ENCODE measurements at places on chromosomes 13 and 19.

DNA sequence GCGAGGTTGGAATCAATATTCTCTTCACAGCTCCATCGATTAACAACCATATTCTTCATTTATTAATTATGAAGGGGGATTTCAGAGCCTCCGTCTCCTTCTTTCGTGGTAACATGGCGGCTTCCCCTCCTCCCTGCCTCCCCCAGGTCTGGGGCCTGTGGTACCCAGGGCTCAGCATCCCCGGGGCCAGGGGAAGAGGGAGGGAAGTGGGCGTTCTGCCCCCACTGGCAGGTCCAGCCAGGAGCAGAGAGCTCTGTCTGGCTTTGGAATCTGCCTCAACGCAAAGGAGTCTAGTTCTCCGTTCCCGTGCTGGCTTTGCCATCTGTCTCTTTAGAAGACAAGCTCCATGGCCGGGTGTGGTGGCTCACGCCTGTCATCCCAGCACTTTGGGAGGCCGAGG is 37.8 kb upstream of the ONECUT3 start:
- no peak for DNase-seq

DNA sequence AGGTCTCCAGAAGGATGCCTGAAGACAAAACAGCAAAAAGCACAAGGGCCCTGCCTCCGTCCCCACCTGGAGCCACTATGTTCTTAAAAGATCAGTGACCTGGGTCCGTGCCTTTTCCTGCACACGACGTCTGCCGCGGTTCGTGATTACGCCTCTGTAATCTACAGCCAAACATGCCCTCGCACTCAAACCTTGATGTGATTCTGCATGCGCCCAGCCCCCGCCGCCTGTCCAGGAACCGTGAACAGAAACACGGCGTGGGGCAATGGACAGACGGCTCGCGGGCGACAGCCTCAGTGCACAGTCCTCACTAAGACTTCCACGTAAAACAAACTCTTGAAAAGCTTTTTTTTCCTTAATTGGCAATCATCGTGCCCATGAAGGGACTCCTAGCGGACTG is 15.5 kb downstream of the C13orf46 start:
- no peak for DNase-seq

DNA sequence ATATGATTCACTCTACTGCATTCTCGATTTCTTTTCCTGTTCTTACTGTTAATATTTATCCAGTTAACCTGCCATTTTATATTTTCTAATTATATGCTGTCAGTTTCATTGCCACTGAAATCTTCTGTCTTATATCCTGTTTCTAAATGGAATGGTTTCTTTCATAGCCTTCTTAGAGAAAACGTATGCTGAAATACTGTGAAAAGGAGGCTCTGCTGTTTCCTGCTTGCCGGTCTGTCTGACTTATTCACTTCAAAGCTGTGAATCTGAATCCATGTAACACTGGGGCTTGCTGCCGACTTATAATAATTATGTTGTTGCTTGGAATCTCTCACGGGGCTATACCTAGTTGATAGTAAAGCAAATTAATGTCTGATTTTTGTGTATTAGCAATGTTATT is 80.0 kb downstream of the GPR12 start:
- DNase-seq: no peak

GRCh38 chr19:35703343-35703742 is 1.0 kb upstream of the ZBTB32 start:
- DNase-seq: no peak

DNA sequence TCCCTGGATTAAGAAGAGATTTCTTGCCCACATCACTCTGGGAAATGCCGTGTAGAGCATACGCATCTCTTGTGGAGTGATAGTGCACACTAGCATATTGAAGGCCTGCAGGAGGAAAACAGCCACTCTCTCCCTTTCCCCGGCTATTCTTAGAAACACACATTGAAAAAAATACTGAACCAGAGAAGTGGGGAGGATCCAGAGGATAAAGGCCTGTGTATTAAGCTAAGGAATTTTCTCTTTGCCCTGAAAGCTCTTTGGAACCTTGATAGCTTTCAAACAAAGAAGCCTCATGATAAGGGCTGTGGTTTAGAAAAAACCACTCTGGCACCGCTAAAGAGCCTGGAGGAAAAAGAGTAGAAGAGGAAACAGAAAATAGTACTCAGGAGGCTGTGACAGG is 386.1 kb upstream of the NBEA start:
- DNase-seq: no peak

DNA sequence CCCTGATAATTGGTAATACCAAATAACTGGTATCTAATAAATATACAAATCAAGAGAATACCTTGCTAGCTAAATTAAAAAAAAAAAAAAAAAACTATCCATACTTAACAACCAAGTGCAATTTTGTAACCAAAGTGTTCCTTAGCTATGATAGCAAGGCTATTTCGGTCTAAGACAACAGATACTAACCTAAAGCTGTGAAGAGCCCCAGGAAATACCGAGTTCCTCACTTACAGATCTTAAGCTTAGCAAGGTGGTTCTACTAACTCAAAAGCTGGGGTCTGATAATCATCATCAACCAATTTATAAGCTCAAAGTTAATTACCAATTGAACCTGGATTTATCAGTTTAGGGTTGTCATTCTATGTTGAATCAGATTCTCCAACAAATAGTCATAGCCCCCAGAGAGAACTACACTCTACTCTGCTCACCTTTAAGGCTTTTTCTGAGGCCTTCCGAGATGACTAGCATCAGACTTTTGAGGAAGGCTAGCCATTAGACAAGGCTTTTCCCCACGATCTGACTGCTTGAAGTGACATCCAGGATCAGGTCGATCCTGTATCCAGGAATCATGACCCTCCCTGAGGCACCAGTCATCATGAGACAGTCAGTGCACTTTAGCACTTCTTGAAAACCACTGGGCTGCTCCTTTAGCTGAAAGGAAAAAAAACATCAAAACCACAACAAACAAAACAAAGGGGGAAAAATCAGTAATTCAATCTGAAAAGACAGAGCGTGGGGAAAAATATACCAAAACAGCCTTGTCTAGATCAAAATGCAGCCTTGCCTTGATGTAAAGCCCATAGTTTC is 31.9 kb downstream of the INTS6 start:
- no peak for DNase-seq

DNA sequence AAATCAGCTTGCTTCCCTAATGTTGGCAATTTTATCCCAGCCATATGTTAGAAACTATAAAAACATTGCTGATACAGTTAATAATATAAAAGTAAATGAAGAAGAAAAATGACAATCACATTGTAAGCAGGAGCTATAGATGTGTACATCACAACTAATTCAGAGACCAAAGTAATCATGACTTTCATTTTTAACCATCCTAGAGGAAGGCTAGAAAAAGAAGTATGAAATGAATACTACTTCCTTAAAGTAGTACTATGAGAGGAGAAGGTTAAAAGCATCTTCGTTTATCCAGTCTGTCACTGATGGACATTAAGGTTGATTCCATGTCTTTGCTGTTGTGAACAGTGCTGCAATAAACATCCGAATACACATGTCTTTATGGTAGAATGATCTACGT is 135.5 kb downstream of the IRS2 start:
- DNase-seq: no peak

DNA sequence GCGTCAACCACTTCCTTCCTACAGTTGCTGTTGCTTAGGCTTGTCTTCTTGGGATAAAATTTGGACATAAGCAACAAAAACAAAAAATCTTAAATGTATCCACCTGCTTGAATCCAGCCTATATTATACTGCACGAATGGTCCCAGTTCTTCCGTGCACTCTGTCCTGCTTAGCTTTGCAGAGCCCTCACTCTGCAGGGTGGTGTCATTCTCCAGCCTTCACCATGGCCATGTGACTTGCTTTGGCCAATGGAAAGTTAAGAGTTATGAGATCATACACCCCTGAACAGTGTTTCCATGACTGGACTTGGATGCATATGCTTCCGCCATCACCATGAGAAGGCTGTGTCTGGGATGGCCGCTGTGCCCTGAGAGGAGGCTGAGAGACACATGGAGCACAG is 27.4 kb upstream of the SACS start:
- DNase-seq: no peak

- DNase-seq: no peak
Observed at GRCh38 chr13:97328222-97328790, 105.7 kb upstream of the RAP2A start.

DNA sequence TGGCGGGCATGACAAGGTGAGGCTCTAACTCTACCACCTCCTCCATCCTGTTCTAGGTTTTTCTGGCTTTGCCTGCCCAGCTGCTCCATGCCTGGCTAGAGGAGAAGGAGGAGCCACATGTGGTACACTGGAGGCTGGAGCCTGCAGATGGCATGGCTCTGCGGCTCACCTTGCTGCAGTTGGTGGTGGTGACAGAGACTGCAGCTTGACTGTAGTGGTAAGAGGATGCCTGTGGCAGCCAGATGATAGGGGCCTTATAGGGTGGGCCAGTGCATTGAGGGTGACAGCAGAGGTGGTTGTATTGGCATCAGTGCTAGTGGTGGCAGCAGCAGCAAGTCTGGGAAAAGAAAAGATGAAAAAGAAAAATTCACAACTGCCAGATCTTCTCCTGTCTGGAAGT is 146.2 kb downstream of the TNFRSF19 start:
- DNase-seq: no peak

- no peak for DNase-seq
Observed at GRCh38 chr19:13926010-13926409, 12.2 kb downstream of the PODNL1 start.

- no peak for DNase-seq
Observed at GRCh38 chr19:32555786-32556185, 25.2 kb upstream of the PDCD5 start.

DNA sequence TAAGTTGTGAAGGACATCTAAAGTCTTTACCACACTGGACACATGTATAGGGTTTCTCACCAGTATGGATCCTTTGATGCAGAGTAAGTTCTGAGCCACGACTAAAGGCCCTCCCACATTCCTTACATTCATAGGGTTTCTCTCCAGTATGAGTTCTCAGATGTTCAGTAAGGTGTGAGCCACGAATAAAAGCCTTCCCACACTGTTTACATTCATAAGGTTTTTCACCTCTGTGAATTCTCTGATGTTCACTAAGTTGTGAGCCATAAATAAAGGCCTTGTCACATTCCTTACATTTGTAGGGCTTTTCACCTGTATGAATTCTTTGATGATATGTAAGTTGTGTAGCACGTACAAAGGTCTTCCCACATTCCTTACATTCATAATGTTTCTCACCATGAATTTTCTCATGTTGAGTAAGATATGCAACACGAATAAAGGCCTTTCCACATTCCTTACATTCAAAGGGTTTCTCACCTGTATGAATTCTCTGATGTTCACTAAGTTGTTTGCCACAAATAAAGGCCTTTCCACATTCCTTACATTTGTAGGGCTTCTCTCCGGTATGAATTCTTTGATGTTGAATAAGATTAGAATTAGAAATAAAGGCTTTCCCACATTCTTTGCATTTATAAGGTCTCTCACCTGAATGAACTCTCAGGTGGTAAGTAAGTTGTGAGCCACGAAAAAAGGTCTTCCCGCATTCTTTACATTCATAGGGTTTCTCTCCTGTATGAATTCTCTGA is 29.8 kb downstream of the ZNF571 start:
- no peak for DNase-seq

DNA sequence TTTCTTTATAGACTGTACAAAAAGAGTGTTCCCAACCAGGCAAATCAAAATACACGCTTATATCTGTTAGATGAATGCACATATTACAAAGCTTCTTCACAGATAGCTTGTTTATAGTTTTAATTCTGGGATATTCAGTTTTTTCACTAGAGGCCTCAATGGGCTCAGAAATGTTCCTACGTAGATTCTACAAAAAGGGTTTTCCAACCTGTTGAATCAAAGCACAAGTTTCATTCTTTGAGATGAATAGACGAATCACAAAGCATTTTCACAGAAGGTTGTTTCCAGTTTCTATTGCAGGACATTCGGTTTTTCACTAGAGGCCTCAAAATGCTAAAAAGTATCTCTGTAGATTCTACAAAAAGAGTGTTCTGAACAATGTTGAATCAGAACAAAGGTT is 1490.3 kb downstream of the UQCRFS1 start:
- DNase-seq: no peak

DNA sequence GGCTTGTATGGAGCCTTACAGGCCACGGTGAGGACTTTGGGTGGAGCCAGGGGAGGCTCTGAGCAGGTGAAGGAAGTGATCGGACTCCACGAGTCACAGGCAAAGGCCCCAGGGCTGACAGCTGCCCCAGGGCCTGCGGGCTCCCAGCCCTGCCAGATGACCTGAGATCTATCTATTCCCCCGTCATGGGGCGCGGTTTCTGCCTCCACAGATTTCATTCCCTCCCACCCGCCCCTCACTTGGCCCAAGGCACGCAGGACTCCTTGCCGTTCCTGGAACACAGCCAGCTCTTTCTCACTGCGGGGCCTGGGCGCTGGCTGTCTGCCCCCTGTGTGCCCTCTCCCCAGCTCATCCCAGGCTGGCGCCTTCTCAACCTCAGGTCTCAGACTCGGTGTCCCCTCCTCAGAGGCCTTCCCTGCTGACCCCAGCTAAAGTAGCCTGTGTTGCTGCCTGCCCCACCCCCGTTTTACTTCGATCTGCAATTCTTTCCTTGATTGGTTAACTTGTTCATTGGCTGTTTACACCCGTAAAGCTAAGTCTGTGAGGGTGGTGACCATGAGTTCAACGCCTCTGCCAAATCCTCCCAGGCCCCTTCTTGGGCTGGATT is 13.9 kb upstream of the PAK4 start:
- DNase-seq: no peak

DNA sequence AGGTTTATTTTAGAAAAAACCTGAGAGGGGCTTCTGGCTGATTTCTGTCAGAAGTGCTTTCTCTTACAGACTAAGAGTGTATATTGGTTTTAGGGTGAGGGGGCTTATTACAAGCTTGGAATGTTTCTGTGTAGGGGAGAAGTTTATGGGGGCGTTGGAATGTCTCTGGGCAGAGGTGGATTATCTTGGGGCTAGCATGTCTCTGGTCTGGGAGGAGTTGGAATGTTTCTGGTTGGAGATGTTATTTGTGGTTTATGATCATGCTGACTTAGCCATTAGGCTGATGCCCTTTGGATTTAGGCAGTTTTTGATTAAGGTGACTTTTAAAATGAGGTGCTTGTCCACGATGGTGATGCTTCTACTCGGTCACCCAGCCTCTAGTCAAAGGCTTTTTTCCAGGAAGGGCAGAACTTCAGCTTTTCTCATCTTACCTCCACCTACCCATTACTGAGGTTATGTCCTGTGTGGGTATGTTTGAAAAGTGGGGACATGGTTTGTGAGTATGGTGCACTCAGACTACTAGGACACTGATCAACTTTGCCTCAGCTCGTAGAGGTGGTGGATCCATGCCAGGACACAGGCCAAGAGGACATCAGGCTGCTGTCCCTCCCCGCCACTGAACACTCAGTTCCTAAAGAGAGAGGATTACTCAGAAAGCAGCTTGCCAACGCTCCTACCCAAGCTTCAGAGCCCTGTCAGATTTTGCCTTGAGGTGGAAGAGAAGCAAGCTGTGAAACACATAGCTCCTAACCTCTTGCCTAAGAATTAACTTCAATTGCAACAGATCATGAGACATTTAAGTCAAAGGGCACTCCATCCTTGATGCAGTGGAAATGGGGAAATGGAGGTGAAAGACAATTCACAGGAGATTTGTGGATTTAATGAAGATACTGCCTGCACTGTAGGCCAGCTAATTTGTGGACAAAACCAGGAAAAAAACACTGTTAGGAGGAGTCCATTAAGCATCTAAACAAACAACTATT is 63.6 kb downstream of the ZNF44 start:
- DNase-seq: no peak

GRCh38 chr19:43618921-43619261 is 538 bp downstream of the ZNF428 start:
- DNase-seq: peak; percentile 66

GRCh38 chr19:36060430-36060829 is 5.7 kb downstream of the WDR62 start:
- DNase-seq: peak; percentile 37

Measured in germinal center (tissue), 1 donor.